ENCODE measurements at places on chromosomes 16 and 17.

GRCh38 chr17:74964988-74965622 lies 7.5 kb downstream of the HID1 start:
- no peaks in the 10 kb centered on the region for H3K27me3 ChIP-seq
- peak; percentile 80 for DNase-seq
- H3K4me3 ChIP-seq: no peak overlapping the region
- H3K36me3 ChIP-seq: no peaks in the 10 kb centered on the region
- H3K27ac ChIP-seq: no peak overlapping the region

- no peaks in the 10 kb centered on the region for H3K4me1 ChIP-seq
- no peaks in the 10 kb centered on the region for H3K36me3 ChIP-seq
- DNase-seq: no peak
- no peak overlapping the region for H3K4me3 ChIP-seq
- no peak overlapping the region for H3K27ac ChIP-seq
Observed at GRCh38 chr16:85544016-85544415, 69.1 kb upstream of the GSE1 start.

DNA sequence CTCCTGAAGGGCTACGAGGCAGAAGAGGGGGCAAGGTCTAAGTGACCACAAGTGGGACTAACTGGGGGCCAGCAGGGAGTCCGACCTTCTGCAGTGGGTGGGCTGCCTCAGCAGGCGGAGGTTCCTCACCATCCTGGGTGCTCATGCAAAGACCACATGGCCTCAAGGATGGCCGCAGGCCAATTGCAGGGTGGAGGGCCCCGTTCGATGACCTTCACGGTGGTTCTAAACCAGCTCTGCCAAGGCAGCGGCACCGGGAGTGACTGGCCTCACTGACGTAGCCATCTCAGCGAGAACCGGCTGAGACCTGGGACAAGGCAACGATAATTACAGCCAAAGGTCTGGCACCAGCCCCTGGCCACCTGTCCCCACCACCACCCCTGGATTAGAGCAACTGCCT lies 5.7 kb downstream of the SMIM5 start:
- peaks cover 5% of the 10 kb centered on the region for H3K4me1 ChIP-seq
- H3K4me3 ChIP-seq: no peak overlapping the region
- no peak for DNase-seq

DNA sequence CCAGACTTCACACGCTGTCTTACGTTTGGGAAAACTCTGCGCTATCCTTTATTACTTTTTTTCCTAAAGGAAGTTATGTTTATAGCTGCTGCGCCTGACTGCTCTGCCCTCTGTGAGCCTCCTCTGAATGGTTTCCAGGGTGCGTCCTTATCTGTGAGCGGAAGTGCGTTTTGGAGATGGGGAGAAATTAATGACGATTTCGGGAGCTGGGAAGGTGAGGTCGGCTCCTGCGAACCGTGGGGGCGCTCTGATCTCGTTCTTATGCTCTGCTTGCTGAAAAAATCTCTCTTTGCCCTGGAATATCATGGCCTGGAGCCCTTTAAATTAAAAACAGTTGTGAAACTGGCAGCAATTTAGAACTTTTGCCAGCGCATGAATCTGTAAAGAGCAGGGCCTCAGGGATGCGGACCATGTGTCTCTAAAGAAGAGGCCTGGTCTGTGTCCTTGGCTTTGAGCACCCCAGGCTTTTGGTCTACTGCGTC lies 135.7 kb upstream of the ZFHX3 start:
- H3K27me3 ChIP-seq: no peaks in the 10 kb centered on the region
- DNase-seq: no peak

GRCh38 chr17:58758890-58759289 lies 3.2 kb downstream of the PPM1E start:
- H3K27me3 ChIP-seq: peaks cover 61% of the 10 kb centered on the region
- no peak overlapping the region for H3K27ac ChIP-seq
- no peak for DNase-seq

DNA sequence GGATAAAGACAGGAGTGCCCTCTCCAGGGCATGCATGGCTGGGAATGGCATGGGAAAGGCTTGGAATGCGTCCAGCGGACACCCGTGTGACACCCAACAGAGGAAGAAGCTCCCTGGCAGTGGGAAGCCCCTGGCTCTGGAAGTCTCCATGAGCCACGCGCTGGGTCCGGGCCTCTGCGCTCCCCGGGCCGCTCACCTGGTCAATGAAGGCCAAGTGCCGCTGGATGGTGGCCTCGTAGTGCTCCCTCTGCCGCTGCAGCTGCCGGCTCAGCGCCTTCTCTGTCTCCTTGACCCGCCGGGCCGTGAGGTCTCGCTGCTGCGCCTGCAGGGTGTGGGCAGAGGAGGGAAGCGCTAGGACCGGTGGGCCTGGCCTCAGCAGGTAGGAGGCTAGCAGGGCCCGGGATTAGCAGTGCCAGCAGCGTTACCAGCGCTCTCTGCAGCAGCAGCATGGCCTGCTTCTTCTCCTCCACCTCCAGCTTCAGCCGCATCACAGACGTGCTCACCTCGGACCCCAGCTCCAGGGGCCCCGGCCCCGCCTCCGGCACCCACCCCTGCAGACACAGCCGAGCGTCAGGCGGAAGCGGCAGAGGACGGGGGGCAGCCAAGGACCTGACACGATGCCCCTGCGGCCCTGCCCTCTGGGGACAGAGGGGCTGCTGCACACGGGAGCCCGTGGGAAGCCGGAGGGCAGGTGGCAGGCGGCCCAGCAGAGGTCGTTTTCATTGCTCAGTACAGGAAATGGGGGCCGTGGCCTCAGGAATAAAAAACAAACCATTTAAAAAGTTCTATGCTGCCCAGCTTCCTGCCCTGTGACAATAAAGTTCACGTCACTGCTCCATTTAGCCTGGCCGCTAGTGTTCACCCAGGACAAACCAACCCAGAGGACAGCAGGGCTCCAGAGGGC lies 26.0 kb downstream of the CEP131 start:
- H3K4me3 ChIP-seq: no peak overlapping the region
- H3K27ac ChIP-seq: no peak overlapping the region
- H3K27me3 ChIP-seq: no peaks in the 10 kb centered on the region
- no peaks in the 10 kb centered on the region for H3K4me1 ChIP-seq
- no peak for DNase-seq

DNA sequence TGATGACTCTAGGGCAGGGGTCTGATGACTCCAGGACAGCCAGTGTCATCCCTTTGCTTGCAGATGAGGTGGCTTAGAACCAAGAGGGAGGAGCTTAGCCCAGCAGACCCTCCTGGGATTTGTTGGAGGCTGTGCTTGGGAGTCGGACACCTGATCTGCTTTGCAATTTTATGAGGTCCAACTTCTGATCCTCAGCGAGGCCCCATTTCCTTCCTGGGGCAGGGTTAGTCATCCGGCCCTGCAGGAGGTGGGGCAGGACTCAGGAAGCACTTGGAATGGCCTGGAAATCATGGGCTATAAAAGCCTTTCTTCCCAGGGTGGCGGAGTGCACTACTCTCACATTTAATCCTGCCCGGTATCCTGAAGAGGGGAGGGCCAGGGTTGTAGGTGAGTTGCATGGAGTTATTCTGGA lies 168.5 kb downstream of the MSI2 start:
- H3K27ac ChIP-seq: no peak overlapping the region
- H3K36me3 ChIP-seq: no peaks in the 10 kb centered on the region
- H3K4me1 ChIP-seq: no peaks in the 10 kb centered on the region
- H3K4me3 ChIP-seq: no peak overlapping the region
- no peak for DNase-seq

DNA sequence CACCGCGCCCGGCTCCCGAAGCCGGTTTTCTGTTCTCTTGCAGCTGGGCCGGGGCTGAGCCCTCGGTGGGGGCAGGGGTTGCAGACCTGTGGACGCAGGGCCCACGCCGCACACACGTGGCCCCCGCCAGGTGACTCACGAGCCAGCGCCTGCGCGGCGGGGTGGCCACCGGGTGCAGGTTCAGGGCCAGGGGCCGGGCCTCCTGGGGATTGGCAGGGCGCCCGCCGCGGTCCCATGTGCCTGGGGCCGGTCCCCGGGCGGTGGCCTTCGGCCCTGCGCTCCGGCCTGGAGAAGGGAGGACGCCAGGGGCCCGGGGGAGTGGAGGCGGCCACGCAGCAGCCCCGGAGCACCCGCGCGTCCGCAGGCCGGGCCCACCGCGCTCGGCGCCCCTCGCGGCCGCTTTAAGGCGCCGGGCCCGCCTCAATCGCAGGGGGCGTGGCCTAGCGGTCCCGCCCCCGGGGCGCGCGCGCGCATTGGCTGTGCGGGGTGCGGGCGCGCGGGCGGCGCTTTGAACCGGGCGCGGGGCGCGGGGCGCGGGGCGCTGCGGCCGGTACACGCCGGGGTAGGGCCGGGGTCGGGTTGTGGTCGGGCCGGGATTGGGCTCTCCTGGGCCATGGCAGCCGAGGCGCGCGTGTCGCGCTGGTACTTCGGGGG lies at the start of gene SLC25A10:
TSS of gene SLC25A10 (plus strand) at position 471 of the 654 bp plus-strand sequence. CDS start at position 614, 143 bp downstream.
- H3K27ac ChIP-seq: no peak within 1 kb of the TSS
- no peaks in the 10 kb centered on the region for H3K27me3 ChIP-seq
- H3K4me1 ChIP-seq: peaks cover 27% of the 10 kb centered on the region
- peak within 1 kb of the TSS; percentile 77 for H3K4me3 ChIP-seq
- peaks cover 12% of the 10 kb centered on the region for H3K36me3 ChIP-seq
- DNase-seq: peak; percentile 100

DNA sequence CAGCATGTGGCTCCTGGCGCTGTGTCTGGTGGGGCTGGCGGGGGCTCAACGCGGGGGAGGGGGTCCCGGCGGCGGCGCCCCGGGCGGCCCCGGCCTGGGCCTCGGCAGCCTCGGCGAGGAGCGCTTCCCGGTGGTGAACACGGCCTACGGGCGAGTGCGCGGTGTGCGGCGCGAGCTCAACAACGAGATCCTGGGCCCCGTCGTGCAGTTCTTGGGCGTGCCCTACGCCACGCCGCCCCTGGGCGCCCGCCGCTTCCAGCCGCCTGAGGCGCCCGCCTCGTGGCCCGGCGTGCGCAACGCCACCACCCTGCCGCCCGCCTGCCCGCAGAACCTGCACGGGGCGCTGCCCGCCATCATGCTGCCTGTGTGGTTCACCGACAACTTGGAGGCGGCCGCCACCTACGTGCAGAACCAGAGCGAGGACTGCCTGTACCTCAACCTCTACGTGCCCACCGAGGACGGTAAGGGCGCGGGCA lies 645 bp downstream of the NLGN2 start:
- no peaks in the 10 kb centered on the region for H3K27me3 ChIP-seq
- DNase-seq: no peak
- peaks cover 22% of the 10 kb centered on the region for H3K36me3 ChIP-seq
- peaks cover 5% of the 10 kb centered on the region for H3K4me1 ChIP-seq

DNA sequence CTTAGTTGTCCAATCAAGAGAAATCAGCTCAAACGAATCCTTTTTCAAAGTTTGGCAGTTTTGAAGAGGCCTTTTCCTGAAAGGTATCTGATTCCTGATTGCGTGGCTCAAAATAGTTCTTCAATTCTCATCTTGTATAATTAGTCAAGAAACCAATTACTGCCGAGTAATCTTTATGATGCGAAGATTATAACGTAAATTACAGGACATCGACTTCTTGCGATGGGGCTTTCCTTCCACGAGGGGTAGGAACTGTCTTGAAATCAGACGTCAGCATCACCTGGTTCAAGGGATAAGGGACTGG lies 644 bp upstream of the ARL2BP start:
- no peaks in the 10 kb centered on the region for H3K27me3 ChIP-seq
- H3K36me3 ChIP-seq: peaks cover 35% of the 10 kb centered on the region
- H3K4me1 ChIP-seq: peaks cover 11% of the 10 kb centered on the region
- peak overlapping the region; percentile 93 for H3K4me3 ChIP-seq
- no peak for DNase-seq
- H3K27ac ChIP-seq: peak overlapping the region; percentile 88

DNA sequence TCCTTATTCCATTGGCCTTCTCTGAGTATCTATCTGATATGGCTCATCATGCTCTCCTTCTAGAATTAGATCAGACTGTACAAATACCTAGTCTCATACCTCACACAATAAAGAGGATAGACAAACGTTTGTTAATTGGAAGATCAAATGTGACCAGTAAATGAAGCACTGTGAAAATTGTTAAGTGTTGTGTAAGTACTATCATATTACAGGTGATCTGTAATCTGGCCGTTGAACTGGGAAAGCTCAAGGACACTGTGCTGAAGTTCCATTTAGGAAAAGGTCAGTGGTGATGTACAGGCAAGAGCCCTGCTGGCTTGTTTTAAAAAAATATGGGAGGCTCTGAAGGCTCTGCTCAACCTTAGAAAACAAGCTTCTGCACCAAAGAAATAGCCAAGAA lies 38.5 kb upstream of the CORO6 start:
- no peaks in the 10 kb centered on the region for H3K36me3 ChIP-seq
- H3K4me3 ChIP-seq: no peak overlapping the region
- no peaks in the 10 kb centered on the region for H3K27me3 ChIP-seq

GRCh38 chr17:73895157-73895556 lies 250.9 kb upstream of the SDK2 start:
- no peak overlapping the region for H3K4me3 ChIP-seq
- DNase-seq: no peak
- H3K4me1 ChIP-seq: no peaks in the 10 kb centered on the region
- no peaks in the 10 kb centered on the region for H3K36me3 ChIP-seq
- no peaks in the 10 kb centered on the region for H3K27me3 ChIP-seq

DNA sequence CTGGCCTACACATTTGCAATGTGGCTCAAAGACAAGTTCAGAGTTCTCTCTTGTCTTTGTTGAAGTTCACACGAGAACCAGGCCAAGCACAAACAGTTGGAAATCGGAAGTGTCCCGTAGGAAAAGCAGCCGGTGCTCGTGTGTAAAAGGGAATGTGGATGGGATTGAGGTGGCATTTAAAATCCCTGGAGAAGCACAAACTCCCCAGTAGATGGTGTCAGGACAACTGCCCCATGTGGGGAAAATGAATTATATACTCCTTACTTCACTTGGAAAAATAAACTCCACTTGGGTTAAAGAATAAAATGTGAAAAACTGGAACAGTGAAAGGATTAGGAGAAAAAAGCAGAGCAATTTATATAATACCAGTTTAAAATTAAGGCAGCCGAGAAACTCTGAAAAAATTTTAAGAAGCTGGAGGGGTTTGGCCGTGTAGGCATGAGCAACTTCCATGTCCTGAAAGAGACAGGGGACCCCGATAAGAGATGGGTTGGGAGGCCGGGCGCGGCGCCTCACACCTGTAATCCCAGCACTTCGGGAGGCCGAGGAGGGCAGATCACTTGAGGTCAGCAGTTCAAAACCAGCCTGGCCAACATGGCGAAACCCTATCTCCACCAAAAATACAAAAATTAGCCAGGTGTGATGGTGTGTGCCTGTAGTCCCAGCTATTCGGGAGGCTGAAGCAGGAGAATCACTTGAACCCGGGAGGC lies 28.1 kb downstream of the CBFA2T3 start:
- no peak for DNase-seq
- no peak overlapping the region for H3K4me3 ChIP-seq
- H3K36me3 ChIP-seq: no peaks in the 10 kb centered on the region
- peaks cover 25% of the 10 kb centered on the region for H3K27me3 ChIP-seq
- H3K4me1 ChIP-seq: no peaks in the 10 kb centered on the region

DNA sequence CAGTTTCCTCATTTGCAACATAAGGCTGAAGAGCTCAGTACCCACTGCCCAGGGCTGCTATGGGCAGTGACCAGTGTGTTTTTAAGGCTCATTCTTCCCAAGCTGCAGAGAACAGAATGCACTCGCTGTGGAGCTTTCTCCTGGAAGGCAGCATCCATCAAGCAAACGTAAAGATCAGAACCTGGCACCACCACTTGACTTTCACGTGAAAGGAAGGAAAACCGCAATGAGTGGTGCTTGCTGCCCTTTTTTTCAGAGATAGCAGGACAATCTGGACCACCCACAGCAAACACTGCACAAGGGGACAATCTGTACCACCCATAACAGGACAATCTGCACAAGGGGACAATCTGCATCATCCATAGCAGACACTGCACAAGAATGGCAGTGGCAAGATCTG lies 11.2 kb downstream of the CSNK1D start:
- peaks cover 87% of the 10 kb centered on the region for H3K36me3 ChIP-seq
- no peak for DNase-seq
- no peaks in the 10 kb centered on the region for H3K27me3 ChIP-seq
- no peak overlapping the region for H3K27ac ChIP-seq
- peaks cover 10% of the 10 kb centered on the region for H3K4me1 ChIP-seq
